Hippocampal formation (tissue), 2 donors: ENCODE measurements at places on chromosomes 11 and 22.

DNA sequence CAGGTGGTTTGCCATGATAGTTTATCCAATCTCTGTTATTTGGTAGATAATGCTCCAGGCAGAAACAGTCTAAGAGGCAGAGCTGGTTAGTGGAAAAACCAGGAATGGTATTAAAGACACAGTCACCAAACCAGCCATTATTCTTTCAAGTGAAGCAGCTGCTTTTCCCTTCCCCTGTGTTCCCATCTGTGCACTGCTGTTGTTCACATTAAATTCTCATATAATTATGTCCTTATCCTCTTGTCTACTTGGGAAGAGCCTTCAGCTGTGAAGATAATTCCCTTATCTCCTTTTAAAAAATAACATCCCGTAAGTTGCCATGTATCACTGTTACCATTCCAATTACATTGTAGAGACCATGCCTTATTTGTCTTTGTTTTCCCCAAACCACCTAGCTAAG, 5.2 kb upstream of the TBCEL start:
- DNase-seq: no peak

DNA sequence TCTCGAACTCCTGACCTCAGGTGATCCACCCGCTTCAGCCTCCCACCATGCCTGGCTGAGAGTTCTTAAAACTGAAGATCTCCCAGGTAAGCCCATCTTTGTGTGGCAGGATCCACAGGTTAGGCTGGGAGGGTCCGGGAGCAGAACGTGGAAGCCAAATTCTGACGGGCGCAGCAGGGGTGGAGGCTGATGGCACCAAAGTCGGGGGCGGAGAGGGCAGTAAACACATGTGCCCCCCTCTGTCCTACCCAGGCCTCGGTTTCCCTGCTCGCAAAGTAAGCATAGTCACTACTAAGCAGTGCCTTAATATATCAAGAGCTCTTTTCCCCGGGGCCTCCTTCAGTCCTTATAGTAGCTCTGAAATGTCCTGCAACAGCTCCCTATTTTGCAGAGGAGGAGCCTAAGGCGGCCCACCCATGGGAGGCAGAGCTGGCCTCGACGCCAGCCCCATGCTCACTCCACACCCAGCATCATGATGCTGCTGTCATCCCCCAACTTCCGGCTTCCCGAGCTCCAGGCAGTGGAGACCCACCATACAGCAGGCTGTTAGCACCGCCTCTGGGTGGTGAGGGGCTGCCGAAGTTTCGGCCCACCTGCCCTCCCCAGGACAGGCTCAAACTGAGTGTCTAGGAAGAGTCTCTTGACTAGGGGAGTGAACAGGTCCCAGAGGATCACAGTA, 230.0 kb downstream of the CTTN start:
- no peak for DNase-seq

- DNase-seq: no peak
Observed at GRCh38 chr11:129743112-129743815, 72.4 kb upstream of the TMEM45B start.

DNA sequence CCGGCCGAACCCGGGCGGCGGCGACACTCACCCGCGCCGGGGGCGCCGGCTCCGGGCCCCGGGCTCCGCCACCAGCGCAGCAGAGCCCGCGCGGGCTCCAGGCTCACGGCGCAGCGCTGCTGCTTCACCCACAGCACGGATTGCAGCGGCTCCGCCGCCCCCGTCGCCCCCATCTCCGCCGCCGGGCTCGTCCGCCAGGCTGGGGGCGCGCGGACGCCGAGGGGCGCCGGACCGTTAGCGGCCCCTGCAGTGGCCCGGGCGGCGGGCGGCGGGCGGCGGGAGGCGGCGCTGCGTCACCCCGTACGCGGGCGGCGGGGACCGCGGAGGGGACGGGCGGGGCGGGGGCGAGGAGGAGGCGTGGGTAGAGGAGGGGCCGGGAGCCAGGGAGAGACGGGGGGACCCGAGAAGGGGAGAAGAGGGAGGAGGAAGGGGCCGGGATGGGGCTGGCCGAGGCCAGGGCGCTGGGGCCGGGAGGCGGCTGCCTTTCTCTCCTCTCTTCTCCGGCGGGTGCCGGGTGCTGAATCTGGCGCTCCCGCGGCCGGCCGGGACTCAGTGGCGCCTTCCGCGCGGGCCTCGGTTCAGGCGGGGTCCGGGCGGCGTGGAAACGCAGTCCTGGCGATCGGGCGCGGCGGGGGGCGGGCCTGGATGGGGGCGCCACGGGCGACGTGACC, at the start of gene CERK:
Gene CERK, minus strand, starts transcription at position 277 of the 671 bp plus-strand sequence. Its CDS starts 104 bp downstream, at position 173.
- peak; percentile 55 for DNase-seq

GRCh38 chr11:106426696-106427095, 349.2 kb downstream of the AASDHPPT start:
- no peak for DNase-seq

GRCh38 chr11:108002476-108002875, 6.2 kb upstream of the CUL5 start:
- no peak for DNase-seq

GRCh38 chr11:85626496-85626895, 648 bp downstream of the DLG2 start:
- DNase-seq: no peak

DNA sequence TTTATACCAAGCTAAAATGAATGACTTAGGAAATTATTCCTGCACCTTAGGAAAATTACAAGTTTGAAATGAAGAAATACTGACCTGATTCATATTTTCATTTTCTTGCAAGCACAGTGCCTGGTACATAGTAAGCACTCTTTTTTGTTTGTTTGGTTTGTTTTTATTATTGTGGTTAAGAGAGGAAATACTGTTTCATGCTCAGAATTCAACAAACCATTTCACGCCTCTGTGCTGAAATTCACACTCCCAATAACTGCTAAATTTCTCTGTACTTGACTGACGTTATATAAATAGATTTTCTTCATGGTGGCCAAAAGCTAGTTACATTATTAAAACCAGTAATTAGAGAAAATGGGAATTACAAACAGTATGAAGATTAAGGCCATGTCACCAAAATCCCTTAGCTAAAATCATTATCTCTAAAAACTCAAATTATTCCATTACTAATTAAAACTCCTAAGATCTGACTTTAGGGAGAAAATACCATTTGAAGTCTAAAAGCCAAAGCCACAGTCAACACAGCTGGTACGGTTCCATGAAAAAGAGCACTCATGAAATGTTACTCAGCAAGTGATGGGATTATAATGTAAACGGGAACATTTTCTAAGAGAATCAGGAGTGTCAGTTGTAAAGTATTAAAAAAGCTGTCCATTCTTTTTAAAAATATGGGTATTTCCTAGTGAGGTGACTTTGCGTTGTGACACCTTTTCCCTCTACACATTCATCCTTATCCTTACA, 77.8 kb upstream of the DDI1 start:
- no peak for DNase-seq

DNA sequence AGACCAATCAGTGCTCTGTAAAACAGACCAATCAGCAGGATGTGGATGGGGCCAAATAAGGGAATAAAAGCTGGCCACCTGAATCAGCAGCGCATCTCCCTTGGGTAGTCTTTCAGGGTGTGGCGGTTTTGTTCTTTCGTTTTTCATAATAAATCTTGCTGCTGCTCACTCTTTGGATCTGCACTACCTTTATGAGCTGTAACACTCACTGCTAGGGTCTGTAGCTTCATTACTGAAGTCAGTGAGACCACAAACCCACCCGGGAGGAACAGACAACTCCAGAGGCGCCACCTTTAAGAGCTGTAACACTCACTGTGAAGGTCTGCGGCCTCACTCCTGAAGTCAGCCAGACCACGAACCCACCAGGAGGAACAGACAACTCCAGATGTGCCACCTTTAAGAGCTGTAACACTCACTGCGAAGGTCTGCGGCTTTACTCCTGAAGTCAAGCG, 175.5 kb upstream of the PDGFD start:
- DNase-seq: no peak

DNA sequence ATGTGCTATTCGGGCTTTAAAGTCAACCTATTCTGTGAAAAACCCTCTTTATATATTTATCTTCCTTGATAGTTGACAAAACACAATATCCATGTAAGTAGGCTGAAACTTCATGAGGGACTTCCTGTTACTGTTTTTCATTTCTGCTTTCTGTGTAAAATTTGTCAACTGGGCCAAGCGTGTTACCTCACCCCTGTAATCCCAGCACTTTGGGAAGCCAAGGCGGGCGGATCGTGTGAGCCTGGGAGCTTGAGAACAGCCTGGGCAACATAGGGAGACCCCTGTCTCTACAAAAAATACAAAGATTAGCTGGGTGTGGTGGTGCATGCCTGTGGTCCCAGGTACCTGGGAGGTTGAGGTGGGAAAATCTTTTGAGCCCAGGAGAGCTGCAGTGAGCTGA, 66.5 kb upstream of the SLC25A18 start:
- no peak for DNase-seq

DNA sequence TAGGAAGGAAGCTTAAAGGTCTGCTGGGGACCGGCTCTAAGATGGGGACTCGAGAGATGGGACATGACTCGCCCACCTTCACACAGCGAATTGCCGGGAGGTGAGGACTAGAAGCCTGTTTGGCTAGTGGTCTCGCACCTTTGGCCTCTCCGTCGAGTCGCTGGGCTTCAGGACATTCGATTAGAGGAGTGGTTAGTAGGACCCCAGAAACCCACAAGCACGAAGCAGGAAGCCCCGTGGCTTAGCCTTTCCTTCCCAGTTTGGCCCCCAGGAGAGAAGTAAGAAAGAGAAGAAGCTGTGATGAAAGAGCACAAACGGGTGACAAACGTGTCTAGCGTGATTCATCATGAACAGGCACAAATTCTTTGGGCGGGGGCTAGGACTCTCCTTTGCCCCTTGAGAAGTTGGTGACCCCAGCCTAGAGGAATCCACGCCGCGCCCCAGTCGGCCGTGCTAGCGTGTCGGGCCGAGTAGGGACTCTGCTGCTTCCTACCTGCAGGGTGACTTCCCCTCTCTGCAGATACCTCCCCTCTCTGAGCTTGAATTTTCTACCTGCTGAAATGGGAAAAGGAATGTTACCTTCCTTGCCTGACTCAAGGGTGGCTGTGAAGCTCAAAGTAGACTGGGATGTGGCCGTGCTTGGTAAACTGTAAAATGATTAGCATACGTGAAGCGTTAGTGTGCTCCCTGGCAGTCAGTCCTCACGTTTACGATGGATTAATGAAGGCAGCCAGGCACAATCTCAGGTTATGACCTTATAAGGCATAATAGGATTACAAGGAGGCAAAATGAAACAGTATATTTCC, 1.1 kb upstream of the ADM start:
- DNase-seq: no peak
